Hepatocyte (in vitro differentiated cells): ENCODE measurements at places on chromosomes 12 and 14. TPM values are rescaled to one million over a fixed set of nuclear protein-coding genes. Genes with fewer than 3 reads are reported as not detected.

- DNase-seq = no peak
Measured at GRCh38 chr14:106845286-106846087, 1319.1 kb downstream of the TMEM121 start.

DNA sequence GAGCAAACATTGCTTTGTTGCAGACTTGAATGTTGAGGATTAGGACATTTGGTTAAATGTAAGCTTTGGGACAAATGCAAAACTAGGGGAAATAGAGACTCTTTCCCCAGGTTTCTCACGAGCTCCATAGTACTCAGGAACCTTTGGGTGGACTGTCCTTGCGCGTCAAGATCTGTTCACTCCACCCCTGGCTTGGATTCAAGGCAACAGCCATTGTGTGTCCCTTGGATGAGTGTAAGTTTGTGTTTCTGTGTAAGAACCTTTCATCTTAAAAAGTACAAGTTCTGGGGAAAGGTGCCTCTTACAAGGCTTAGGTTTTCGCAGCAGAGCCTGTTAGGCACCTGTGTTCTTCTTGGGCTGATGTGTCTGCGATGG is 3.7 kb downstream of the SUSD6 start:
- no peak for DNase-seq

DNA sequence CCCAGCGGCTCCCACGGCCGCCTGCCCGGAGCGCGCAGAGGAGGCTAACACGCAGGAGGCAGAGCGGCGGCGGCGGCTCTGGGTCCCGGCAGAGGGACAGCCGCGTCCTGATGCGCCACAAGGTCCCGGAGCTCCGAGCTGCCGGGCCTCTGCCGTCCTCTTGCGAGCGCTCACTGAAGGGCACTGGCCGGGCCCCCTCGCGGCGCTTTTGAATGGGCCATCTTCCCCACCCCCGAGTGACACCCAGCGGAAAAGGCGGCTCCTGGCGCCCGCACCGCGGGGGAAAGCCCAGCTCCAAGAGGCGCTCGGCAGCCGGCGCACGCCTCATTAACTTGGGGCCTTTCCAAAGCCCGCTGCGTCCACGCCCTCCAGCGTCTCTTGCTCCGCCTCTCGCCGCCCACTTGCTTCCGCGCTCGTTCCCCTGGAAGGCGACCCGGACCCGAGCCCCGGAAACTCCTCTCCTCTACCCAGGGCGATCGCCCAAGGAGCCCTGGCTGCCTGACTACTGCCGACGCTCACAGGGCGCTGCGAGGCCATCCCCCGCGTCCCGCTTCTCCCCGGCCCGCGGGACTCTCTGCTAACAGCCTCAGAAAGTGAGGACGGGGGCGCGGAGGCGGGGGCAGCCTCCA is at the start of gene PHLDA1:
PHLDA1 (minus strand) TSS at position 363 of the 629 bp plus-strand sequence.
- peak; percentile 97 for DNase-seq

GRCh38 chr12:80763874-80764273 is 47.2 kb downstream of the MYF5 start:
- DNase-seq = peak; percentile 66

DNA sequence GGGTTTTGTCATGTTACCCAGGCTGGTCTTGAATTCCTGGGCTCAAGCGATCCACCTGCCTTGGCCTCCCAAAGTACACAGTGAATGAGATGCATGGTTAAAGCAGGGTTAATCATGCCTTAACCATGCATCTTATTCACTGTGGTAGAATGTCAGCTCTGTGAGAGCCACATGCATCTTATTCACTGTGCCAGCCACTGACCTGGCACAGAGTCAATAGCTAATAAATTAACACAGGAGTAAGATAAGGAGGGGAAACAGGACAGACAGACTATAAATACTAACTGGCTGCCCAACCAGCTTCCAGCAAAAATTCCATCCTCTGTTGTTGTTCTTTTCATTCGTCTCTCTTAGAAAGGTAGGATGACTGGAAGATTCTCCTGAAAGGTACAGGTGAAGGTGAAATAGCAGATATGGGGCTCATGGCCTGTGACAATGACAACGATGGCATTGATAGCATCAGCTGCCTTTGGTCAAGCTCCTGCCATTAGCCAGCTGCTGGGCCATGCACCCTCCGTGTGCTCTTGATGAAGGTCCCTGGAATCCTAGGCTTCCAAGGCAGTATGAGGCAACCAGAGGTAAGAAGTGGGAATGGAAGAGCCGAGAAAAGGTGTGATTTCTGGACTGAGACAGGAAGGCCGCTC is 76.6 kb downstream of the ZNF664 start:
- no peak for DNase-seq

- DNase-seq = no peak
Measured at GRCh38 chr14:39279515-39279914, 45.8 kb downstream of the MIA2 start.

- peak; percentile 92 for DNase-seq
Measured at GRCh38 chr12:49673446-49674317, 33.5 kb downstream of the FMNL3 start.

- no peak for DNase-seq
Measured at GRCh38 chr14:55125403-55125802, 3.6 kb upstream of the LGALS3 start.

DNA sequence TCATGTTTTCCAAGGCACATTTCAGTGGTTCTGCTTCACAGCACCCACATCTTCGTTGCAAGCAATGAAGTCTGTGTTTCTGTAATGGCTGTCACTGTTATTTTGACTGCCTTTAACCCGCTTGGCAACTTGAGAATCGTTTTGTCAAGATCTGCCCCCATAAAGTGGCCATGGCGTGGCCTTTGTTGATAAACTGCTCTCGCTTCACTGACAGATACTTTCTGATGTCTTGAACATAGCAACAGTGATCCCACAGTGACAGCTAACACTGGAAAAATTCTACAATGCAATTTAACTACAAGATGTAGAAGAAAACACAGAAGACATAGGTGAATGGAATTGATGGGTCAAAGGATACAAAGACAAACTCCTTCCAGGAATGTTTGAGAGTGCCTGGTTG is 184.2 kb downstream of the KLHL28 start:
- DNase-seq = no peak

- no peak for DNase-seq
Measured at GRCh38 chr12:131918311-131919050, 10.6 kb upstream of the PUS1 start.

- no peak for DNase-seq
Measured at GRCh38 chr12:83932011-83932410, 980.6 kb downstream of the SLC6A15 start.

- DNase-seq = peak; percentile 93
Measured at GRCh38 chr12:1830981-1831963, 10.9 kb downstream of the LRTM2 start.

DNA sequence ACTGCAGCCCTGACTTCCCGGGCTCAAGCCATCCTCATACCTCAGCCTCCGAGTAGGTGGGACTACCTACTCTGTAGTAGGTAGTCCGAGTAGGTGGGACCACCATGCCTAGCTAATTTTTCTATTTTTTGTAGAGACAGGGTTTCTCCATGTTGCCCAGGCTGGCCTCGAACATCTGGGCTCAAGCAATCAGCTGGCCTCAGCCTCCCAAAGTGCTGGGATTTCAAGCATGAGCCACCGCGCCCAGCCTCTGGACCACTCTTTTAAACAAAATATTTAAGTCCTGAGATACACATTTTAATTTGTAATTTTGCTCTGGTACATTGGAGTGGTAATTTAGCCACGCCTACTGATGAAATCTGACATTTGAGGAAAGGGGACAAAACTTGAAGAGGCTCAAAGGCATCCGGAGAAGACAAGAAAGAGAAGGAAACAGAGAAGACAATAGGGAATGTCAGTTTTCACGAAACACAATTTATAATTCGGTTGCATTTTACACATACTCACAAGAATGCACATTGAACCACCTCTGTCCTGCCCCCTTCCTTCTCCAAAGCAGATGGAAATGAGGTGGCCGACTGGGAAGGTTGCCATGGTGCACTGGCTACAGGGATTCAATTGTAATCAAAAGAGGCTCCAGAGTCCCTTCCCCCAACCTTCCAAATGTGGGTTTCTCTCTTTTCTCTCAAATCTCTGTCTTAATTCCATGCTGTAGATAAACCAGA is 9.7 kb upstream of the TUBA1A start:
- DNase-seq = no peak

DNA sequence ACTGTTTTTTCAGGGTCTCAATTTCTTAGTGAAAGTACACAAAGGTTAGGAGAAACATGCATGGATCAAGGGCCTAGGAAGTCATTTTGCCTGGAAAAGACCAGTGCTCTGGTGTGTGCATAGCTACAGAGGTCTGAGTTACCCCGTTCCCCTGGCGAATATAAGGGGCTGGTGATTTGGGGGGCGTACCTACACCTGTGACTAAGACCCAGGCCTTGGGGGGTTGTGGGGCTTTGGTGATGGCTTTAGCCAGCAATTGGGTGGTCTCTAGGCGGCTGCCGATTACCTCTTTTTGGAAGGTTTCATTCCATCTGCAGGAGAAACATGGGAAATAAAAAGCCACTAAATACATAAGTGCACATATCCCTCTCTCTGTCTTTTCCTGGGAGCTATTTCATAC is 1.1 kb downstream of the SDR39U1 start:
- DNase-seq = no peak

DNA sequence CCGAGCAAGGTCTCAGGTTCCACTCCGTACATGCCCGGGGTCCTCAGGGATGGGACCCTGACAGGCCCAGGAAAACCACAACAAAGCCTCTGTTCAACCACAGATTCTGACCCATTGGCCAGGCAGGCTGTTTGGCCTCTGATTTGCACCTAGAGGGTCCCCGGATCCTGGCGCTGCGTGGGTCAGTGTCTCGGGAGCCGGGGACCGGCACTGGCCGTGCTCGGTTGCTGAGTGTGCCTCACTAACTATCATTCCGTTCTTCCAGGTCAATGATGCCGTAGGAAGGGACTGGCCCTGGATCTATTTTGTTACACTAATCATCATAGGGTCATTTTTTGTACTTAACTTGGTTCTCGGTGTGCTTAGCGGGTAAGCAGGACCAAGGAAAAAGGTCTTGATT is 290.2 kb upstream of the FKBP4 start:
- DNase-seq = no peak

GRCh38 chr14:41549821-41550607 is 56.7 kb upstream of the LRFN5 start:
- peak; percentile 23 for DNase-seq

GRCh38 chr14:93540235-93540634 is 109.5 kb downstream of the UNC79 start:
- no peak for DNase-seq

C12orf50 gene
- 0.40 TPM in 1 of 2 replicates, not detected in the other for total RNA-seq

TMEM132C gene
- 9.3 and 10.6 TPM in 2 replicates for total RNA-seq

STAB2 gene
- total RNA-seq = 0.08 TPM in 1 of 2 replicates, not detected in the other

NOVA1 gene
- 2.7 and 3.3 TPM in 2 replicates for total RNA-seq

JKAMP gene
- total RNA-seq = 83.8 and 94.9 TPM in 2 replicates

SCN8A gene
- 0.92 and 2.6 TPM in 2 replicates for total RNA-seq

ASB8 gene
- 22.4 and 27.2 TPM in 2 replicates for total RNA-seq
